ENCODE measurements at places on chromosomes 12 and 14.

GRCh38 chr12:74918291-74918690 is 291.3 kb downstream of the KCNC2 start:
- DNase-seq = no peak

DNA sequence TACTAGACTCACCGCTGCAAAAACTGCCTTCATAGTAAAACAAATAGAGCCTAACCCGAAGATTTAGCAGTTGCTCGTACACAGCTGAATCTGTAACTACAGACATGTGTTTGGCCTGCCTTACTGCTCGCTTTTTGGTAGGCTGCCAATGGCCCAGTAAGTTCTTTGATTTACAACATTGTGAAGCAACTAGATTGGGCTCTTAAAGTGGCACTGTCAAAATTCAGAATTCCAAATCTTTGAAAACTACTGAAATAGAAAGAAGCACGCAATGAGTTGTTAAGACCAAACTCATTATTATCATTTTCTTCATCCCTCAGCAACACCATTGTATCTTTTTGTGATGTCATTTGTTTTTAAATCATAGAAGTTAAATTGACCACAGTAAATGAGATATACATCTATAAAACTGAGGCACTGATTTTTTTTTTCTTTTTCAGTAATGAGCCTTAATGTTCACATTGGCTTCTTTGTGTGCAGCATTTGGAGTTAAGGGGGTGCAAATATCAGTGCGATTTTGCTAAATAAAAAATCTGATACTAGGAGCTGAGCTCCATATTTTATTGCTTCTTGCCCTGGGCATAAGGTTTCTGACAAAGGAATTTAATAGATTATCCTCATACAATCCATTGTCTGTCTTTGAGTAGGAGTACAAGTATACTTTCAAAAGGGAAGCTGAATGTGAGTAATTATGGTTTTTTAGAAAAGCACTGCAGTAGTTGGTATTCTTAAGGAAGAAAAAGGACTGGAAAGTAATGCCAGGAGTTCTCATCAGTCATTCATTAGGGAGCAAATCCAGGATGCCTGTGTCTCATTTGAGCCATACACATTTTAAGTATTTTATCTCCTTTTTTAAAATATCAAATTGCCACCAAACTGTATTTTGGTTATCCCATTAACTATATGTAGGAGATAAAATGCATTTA is 138.5 kb downstream of the KICS2 start:
- DNase-seq = peak; percentile 90

DNA sequence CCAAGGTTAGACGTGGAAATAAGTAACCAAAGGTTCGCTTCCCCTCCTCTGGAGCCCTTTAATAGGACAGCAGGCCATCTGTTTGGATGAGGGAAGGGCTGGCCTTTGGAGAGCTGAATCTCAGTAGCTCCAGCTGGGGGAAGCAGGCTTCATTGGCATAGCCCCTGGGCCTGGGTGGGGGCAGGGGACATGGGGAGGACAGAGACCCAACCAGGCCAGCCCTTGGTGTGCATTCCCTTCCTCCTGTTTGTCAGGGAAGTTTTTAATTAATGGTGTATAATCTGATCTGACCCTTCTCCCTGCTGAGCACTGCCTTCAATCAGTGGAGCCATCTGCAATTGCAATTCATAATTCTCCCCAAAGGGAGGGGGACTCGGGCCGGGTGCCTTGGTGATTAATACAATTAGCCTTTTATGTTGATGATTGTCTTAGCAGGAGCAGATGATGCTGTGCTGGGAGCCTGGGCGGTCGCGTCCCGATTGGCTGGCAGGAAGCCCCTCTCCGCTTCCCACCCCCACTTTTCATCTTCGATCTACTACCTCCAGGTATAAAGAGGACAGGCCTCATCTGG is 6.4 kb downstream of the AQP6 start:
- no peak for DNase-seq

- no peak for DNase-seq
Observed at GRCh38 chr12:4293299-4293965, 19.9 kb downstream of the CCND2 start.

DNA sequence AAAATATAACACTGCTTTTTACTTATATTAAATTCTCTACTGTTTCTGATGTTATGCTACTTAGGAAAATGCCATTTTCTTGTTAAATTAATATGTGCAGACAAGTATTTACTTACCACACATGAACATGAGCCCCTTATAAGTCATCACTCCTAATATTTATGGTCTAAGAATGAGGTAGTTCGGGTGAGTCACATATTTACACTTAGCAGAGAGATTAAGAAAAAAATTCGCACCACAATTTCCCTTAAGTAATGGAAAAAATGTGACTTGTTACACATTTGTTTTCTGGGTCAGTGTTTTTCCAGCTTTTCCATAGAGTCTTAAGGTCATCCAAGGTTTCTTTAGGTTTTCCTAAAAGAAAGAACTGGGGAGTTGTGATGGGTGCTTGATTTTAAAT is 68.3 kb downstream of the RERG start:
- DNase-seq = no peak

DNA sequence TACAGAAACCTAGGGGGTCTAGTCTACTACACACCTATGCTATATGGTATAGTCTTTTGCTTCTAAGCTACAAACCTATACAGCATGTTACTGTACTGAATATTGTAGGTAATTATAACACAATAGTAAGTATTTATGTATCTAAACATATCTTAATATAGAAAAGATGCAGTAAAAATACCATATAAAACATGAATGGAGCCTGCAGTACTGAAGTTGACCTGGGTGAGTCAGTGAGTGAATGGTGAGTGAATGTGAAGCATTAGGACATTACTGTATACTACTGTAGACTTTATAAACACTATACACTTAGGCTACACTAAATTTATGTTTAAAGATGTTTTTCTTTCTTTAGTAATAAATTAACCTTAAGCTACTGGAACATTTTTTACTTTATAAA is 13.1 kb upstream of the ABCD2 start:
- no peak for DNase-seq

DNA sequence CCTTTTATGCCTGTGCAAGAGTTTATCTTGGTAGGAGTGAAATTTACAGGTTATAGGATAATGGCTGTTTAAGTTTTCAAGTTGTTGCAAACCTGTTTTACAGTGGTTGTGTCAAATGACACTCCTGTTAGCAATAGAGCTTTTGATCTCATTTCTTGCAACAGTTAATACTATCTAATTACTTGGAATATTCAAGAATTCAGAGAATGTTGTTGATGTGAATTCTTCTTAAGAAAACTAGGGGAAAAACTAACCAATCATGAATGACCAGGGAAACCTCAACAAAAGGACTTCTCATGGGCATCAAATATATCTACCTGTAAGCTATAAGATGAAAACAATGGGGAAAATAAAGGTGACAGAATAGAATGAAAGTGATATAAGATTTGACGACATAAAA is 85.0 kb downstream of the IPO8 start:
- DNase-seq = no peak

- no peak for DNase-seq
Observed at GRCh38 chr14:98077176-98077575, 1194.8 kb downstream of the BCL11B start.

DNA sequence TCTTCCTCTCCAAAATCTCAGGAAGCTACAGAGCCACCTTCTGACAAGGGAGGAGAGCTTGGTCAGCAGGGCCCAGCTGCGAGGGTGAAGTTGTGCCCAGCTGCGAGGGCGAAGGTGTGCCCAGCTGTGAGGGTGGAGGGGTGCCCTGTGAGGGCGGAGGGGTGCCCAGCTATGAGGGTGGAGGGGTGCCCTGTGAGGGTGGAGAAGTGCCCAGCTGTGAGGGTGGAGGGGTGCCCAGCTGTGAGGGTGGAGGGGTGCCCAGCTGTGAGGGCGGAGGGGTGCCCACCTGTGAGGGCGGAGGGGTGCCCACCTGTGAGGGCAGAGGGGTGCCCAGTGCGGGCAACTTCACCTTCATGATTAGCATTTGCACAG is 20.4 kb upstream of the TTC7B start:
- DNase-seq = no peak

GRCh38 chr12:16788506-16789203 is 182.7 kb upstream of the LMO3 start:
- DNase-seq = no peak

- DNase-seq = peak; percentile 1
Observed at GRCh38 chr14:19878029-19878642, 3.2 kb downstream of the OR4K2 start.

- no peak for DNase-seq
Observed at GRCh38 chr12:73361864-73362230, 1089.7 kb downstream of the TRHDE start.

GRCh38 chr12:12334367-12335040 is 15.5 kb downstream of the MANSC1 start:
- no peak for DNase-seq

- peak; percentile 37 for DNase-seq
Observed at GRCh38 chr12:15131431-15131830, 89.8 kb downstream of the RERG start.

- DNase-seq = no peak
Observed at GRCh38 chr14:23564181-23564812, 3.3 kb downstream of the AP1G2 start.

GRCh38 chr12:122126713-122127597 is 47.1 kb downstream of the IL31 start:
- DNase-seq = no peak

DNA sequence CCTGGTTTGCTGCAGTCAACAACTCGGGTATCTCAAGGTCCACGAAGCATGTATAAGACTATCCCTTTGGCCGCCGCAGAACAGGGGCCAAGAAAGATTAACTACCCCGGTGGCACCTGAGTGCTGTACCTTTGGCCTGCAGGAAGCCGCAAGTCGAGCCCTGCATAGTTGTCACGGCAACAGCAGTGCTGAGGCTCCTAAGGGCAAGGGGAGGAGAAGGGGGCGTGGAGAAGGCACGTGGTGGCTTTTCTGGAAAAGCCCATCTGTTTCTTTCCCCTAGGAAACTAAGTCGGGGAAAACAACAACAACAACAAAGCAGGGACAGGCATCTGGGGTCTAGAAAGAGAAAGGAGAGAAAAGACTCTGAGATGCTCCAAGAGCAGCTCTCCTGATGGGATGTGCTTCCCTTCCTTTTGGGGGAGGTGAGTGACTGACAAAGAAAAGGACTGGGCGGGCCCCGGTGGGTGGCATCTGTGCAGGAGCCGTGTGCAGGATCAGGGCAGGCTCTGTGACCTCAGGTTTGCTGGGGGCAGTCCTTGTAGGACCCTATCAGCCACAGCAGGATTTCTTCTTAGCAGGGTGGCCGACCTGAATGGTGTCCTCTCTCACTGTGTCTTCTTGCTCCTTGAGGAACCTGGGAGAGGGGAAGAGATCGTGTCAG is 123.9 kb downstream of the PRMT8 start:
- no peak for DNase-seq

- DNase-seq = no peak
Observed at GRCh38 chr14:68479247-68479646, 313.6 kb downstream of the ZFP36L1 start.

- no peak for DNase-seq
Observed at GRCh38 chr12:102964872-102965271, 7.4 kb downstream of the ASCL1 start.

Measured in GM04504 (cell line).